Activated CD4-positive, CD25-positive, alpha-beta regulatory T cell treated with anti-CD3 and anti-CD28 coated beads, Interleukin-2, amount 50 U/mL, for 16 hours (primary cell): ENCODE measurements at places on chromosomes 2 and 18.

- no peak for DNase-seq
Observed at GRCh38 chr2:156563994-156564753, 128.0 kb downstream of the GPD2 start.

DNA sequence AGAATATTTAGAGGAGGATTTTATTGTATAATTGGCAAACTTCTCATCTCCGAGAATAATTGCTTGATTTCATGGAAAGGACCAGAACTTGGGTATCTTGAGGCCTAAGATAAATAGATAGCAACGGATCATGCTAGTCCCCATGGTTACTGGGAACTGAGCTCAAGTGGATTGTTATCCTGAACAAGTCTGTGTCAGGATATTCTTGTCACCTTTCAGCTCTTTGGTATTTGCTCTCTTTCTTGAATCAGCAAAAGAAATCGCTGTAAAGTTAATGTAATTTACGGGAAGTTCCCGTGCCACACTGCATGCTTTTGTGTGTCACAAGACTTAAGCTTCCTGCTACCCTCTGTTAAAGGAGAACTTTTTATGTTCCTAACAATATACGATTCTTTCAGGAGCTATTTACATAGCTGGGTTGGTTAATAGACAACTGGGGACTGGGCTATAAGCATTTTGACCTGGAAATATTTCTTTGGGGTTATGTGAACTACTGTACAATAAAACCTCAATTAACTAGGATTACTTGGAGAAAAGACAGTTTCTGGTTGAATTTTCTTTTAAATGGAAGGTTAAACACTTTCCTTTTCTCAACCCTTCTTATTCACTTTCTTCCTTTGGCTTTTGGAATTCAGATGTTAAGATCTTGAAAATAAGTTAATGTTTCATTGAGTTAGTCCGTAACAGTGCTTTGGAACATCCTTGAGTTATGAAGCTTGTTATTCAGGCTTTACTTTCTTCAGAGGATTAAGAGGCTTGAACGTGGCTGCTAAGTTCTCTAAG is 151.2 kb downstream of the FMNL2 start:
- no peak for DNase-seq

DNA sequence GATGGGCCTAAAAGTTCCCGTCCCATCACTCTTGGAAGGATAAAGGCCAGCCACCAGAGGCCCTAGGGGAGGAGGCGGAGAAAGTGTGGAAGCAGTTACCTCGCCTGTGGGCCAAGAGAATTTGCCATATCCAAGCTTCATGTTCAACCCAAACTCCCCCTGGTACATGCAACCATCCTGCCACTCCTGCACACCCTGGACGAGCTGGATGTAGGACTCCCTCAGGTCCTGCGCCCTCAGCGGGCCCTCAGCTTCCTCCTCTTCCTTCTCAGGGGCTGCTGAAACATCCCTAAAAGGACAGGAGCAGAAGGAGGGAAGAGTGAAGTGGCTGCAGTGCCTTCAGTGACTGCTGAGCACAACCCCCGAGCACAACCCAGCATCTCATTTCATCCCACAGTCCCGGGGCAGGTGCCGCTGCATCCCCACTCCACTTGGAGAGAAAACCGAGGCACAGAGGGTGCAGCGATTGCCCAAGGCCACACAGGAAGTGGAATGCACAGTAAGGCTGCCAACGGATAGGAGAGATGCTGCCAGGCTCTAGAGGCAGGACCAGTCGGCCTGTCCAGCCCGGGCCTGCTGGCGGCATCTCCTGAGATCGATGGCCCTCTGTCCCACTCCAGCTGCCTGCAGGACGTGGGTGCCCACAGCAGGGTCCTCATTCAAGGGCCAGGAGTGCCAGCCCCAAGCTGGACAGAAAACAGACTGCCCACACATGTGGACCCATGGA is 2.9 kb downstream of the ANKMY1 start:
- DNase-seq = no peak

DNA sequence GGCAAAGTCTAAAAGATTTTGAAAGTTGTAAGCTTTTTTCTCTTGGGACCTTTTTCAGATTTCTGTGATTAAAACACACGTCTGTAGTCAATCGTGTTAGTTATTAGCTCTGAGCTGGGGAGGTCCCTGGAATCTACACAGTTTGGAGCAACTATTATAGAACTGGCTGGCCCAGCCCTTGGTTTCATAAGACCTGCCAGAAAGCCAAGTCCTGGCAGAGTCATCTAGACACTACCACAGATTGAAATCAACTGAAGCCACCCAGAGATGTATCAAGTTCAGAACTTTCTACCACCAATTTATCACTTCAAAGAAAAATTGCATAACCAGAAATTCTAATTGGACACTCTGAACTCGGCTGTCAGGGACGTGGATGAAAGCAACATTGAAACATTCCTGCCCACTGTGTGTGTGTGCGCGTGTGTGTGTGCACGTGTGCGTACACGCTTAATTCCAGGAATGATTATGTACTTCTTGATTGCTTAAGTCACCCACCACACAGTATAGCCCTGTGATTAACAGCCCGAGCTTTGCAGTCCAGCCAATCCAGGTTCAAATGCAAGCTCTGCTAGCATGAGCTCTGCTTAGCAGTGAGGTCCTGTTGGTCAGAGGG is 126.3 kb downstream of the TPGS2 start:
- DNase-seq = no peak

- DNase-seq = no peak
Observed at GRCh38 chr18:26438980-26439379, 109.4 kb downstream of the KCTD1 start.

- no peak for DNase-seq
Observed at GRCh38 chr2:207230261-207231105, 64.7 kb upstream of the KLF7 start.

DNA sequence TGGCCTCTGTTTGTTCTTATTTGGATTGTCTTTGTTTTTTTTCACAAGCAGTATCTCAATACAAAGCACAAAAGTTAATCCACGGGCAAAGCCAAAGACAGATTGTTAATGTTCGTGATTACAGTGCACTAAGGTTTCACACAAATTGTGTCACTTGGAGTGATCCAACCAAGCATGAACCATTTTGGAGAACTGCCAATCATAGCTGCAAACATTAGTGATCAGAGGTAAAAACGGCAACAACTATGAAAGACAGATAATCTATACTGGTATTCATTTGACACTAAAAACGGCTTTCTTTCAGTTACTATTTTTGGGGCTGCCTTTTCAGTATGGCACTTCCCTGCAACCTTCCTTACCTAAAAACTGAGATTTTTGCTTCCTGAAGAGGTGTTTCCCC is 213.1 kb upstream of the GULP1 start:
- DNase-seq = no peak

GRCh38 chr2:132623096-132623839 is 46.7 kb downstream of the LYPD1 start:
- DNase-seq = no peak

GRCh38 chr2:176132205-176133171 is 3.0 kb downstream of the HOXD8 start:
- no peak for DNase-seq

DNA sequence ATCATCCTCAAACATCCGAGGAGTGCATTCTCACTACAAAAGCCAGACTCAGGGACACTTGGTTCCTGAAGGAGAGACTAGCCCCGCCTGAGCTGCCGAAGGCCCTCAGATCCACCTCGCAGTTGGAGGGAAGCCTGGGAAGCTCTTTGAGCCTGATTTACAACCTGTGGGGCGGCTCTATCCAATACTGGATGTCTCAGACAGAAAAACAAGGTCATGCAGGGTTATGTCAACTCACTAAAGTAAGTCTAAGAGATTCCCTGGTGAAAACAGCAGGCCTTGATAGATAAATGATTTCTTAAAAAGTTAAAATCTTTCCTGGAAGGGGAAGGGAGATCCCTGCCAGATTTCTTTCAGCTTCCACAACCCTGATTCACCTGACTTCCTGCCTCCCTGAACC is 284.3 kb downstream of the CYP26B1 start:
- no peak for DNase-seq

- no peak for DNase-seq
Observed at GRCh38 chr2:197297266-197297665, 13.3 kb downstream of the ANKRD44 start.

DNA sequence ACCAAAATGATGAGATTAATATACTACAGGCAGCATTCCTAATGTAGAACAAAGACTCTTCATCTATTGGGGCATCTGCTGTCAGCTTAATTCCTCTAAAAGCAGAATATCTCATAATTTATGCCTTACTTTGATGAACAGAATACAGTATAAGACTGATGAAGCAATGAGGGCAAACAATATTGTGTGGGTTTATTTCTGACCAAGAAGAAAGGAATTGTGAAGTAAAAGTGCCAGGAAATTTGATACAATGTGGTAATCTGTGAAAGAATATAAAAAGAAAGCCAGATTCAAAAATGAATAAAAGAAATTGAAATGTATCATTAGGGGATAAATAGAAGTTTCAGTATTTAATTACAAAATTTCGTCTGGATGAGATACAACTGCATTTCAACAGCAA is 78.8 kb upstream of the TTC21B start:
- DNase-seq = no peak

DNA sequence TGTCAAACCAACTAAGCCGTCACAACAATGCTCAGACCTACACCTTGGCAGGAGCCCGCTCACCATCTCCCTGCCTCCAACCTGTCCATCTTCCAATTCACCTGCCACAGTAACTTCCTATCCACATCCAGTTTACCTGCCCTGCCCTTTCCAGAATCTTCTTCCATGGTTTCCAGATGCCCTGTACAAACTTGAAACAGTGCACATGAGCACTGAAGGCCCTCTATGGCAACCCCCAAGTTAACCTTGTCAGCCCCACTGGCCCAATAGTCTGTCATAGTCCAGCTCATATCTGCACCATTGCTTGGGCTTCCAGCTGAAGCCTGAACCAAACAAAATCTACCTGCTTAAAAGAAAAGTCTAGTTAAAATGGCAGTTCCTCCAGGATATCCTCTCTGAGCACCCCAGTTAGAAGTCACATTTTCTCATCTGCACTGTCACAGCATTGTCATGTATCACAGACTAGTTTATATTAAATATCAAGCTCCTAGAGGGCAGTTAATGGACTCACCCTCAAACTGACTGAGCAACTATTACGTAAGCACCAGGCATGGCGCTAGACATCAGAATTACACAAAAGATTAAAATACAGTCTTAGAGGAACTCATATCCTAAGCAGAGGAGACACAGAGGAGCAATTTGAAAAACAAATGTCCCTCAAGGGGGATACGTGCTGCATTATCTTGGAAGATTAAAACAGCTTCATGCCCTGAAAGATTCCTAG is 11.6 kb downstream of the NFE2L2 start:
- DNase-seq = no peak

- no peak for DNase-seq
Observed at GRCh38 chr2:191150230-191150599, 579 bp downstream of the STAT4 start.

DNA sequence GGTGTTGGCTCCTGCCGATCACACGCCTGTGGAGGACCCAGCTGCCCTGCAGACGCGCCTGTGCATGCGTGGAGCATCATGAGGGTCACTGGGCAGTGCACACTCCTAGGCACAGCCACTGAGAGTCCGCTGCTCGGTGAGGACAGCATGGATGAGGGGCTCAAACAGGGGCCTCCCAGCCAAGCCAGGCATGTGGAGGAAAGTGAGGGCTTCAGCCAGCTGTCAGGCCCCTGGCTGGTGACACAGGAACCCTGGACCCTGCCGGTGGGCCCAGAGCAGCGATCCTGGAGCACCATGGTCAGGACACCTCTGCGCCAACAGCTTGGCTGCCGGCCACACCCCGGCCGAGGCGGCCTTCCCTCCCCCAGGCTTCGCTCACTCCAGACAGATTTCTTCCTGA is 171.2 kb downstream of the RTP5 start:
- DNase-seq = no peak

- no peak for DNase-seq
Observed at GRCh38 chr2:128326346-128326745, 7.7 kb upstream of the HS6ST1 start.

DNA sequence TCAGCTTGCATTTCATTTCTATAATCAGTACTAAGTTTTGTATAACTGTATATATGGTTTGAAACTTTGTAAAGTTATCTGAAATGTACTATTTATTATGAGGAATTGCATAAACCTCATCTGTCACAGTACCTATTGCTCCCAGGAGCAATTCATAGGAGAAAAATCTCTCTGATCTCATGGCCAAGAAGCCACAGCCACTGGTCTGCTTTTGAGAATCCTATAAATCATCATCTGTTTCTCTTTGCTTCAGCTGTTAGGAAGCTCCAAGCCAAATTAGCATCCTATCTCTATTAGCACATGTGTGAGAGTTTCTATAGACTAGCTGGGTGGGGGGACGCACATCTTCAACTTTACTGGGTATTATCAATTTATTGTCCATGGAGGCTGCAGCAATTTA is 210.3 kb downstream of the CYP26B1 start:
- no peak for DNase-seq

GRCh38 chr2:150859162-150859561 is 371.7 kb upstream of the RND3 start:
- DNase-seq = no peak

DNA sequence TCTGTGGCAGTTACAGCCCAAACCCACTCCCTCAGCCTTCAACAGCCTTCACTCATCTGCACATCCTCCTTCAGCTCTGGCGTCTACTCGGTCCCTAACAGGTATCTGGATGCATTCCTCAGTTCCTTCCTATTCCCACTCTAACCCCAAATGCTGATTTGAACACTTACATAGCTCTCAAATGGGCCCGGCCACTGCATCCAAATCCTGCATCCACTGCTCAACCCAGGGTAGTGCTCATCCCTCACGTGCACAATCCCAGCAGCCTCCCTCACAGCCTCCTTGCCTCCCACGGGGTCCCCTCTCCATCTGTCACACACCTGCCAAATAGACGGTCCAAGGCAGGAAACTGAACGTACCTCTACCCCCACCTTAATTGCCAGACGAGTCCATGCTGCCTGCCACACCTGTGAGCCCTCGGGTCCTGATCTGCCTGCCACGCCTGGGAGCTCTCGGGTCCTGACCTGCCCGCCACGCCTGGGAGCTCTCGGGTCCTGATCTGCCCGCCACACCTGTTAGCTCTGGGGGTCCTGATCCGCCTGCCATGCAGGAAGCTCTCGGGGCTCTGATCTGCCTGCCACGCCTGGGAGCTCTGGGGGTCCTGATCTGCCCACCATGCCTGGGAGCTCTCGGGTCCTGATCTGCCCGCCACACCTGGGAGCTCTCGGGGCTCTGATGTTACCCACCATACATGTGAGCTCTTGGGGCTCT is 9.9 kb downstream of the OR6B3 start:
- no peak for DNase-seq

GRCh38 chr2:236075802-236076201 is 92.4 kb downstream of the GBX2 start:
- DNase-seq = no peak

- DNase-seq = no peak
Observed at GRCh38 chr18:13649397-13650390, 76.7 kb downstream of the FAM210A start.

GRCh38 chr18:23365602-23366001 is 87.5 kb upstream of the RIOK3 start:
- no peak for DNase-seq

GRCh38 chr2:8009010-8009597 is 672.8 kb upstream of the ID2 start:
- no peak for DNase-seq

- no peak for DNase-seq
Observed at GRCh38 chr2:171512014-171512413, 10.3 kb upstream of the CYBRD1 start.

GRCh38 chr2:238956676-238957075 is 108.8 kb downstream of the TWIST2 start:
- no peak for DNase-seq
